Activated T-cell treated with anti-CD3 and anti-CD28 coated beads for 48 hours (primary cell): ENCODE measurements at places on chromosomes 5 and 9.
A peak's percentile ranks its signal among the peaks of the same experiment; 100 is the strongest.

GRCh38 chr9:135886147-135886981 is 21.0 kb downstream of the CAMSAP1 start:
- no peak for DNase-seq

GRCh38 chr5:39257554-39257953 is 38.2 kb upstream of the FYB1 start:
- DNase-seq = no peak

- no peak for DNase-seq
Measured at GRCh38 chr9:34459941-34460340, 1.3 kb downstream of the DNAI1 start.

- DNase-seq = no peak
Measured at GRCh38 chr9:20394969-20395368, 227.3 kb downstream of the MLLT3 start.

- DNase-seq = no peak
Measured at GRCh38 chr9:15572200-15572770, 19.4 kb downstream of the CCDC171 start.

- DNase-seq = no peak
Measured at GRCh38 chr9:97502984-97503861, 1.8 kb downstream of the TMOD1 start.

GRCh38 chr5:72101828-72102227 is 5.4 kb upstream of the MAP1B start:
- no peak for DNase-seq

GRCh38 chr5:81171769-81172168 is 61.4 kb upstream of the CKMT2 start:
- DNase-seq = no peak

- DNase-seq = no peak
Measured at GRCh38 chr9:27929841-27930240, 356.6 kb upstream of the C9orf72 start.

- no peak for DNase-seq
Measured at GRCh38 chr9:6968271-6968670, 210.5 kb downstream of the KDM4C start.

- no peak for DNase-seq
Measured at GRCh38 chr5:90865180-90865579, 306.6 kb downstream of the ADGRV1 start.

- no peak for DNase-seq
Measured at GRCh38 chr5:52893105-52893504, 96.0 kb upstream of the ITGA2 start.

- DNase-seq = no peak
Measured at GRCh38 chr9:119789987-119790386, 420.8 kb upstream of the BRINP1 start.

DNA sequence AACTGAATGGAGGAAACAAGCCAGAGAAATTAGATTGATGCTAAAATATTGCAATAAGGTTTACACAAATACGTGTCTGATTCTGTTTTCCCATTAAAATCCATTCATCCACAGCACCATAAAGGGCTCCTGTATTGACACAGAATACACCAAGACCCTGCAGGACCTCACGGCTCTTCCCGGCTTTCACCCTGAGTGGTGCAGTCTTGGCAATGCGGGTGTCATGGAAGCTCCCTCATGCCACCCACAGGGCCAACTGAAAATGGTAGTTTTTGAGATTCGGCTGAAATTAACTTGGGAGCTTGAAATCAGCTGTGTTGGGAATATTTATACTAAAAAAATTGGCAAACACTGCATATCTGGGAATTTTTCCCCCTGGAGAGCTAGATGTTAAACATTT is 17.3 kb upstream of the EXOC3 start:
- no peak for DNase-seq

DNA sequence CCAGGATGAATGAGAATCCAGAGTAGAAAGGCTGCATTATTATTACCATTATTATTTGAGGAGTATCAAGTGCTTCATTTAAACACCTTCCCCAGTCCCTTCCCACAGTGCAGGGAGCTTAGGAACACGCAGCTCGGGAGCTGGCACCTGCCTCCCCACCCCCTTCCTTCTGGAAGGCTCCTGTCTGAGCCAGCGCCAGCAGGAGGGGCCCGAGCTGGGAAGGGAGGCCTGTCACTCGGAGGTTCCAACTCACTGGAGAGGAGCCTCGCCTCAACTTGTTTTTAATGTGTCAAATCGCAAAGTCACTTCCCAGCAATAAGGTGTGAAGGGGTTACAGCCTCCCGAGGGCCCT is 156.4 kb upstream of the IRX4 start:
- DNase-seq = no peak

GRCh38 chr5:136525597-136525996 is 160.3 kb upstream of the TRPC7 start:
- no peak for DNase-seq

DNA sequence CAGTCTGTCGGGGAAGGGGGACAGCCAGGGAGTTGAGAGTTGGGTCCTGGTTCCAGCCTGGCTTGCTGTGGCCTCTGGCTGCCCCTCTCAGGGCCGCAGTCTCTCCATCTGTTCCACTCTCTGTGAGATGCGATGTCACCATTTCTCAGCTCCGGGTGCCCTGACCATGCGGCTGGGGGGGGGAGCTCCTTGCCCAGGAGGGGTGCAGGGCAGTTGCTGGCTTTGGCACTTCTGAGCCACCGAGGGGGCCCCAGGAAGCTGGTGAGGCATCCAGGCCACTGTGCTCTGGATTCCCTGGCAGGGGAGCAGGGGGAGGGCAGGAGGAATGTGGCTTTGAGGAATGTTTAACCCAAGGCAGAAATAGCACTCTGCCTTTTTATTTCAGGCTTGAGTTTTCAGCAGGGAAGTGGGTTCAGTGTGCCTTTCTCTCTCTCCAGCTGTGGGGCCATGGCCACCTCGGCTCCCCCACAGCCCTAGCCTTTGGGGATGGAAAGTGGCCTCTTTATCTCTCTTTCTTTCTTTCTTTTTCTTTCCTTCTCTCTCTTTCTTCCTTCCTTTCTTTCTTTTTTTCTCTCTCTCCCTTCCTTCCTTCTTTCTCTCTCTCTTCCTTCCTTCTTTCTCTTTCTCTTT is 11.0 kb downstream of the NCS1 start:
- no peak for DNase-seq

- DNase-seq = no peak
Measured at GRCh38 chr5:52983731-52984636, 5.2 kb upstream of the ITGA2 start.

- DNase-seq = no peak
Measured at GRCh38 chr5:88799938-88800535, 82.9 kb downstream of the MEF2C start.

DNA sequence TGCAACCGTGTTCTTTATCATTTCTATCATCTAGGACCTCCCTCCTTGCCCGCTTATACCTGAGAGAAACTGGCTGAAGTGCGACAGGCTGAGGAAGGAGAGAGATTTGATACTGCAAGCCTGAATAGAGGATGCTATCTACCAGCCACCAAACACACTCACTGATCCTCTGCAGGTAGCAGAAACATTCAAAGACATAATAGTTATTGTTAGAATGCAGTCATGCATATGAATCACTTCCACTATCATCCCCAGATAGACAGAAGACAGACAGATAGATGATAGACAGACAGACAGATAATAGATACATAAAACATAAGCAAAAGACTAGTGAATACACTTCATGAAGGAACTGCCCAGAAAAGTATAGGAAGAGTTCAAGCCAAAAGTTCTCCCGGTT is 32.9 kb downstream of the FAM81B start:
- DNase-seq = no peak

GRCh38 chr9:112820881-112821280 is 69.8 kb downstream of the SLC46A2 start:
- DNase-seq = no peak

DNA sequence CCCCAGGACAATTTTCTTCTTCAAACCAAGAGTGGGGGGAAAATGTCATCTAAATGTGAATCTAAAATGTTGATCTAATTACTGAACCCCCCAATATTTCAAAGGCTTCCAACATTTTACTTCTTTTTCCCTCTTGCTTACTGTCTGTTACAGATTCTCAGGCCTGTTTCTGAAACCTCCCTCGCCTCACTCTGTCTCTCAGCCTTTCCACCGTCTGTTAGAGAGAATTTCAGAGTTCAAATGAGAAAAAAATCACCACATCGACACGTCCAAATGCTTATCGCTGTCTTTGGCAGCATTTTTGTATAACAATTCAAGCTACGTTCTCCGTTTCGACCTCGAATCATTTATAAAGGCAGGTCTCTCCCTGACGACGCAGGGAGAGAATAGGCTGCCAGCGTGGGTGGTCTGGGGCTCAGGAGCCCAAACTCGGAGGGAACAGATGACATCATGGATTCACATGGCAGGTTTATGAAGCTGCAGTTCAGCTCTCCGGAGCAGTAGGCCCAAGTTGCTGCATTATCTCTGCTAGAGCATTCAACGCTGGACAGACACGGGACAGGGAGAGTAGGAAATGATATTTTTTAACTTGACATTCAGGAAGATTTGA is 139.8 kb downstream of the GAS1 start:
- no peak for DNase-seq

- no peak for DNase-seq
Measured at GRCh38 chr5:155919126-155919525, 407.8 kb upstream of the SGCD start.

GRCh38 chr5:149221326-149221725 is 50.3 kb upstream of the AFAP1L1 start:
- no peak for DNase-seq

- DNase-seq = no peak
Measured at GRCh38 chr9:126549246-126550006, 64.3 kb upstream of the LMX1B start.

GRCh38 chr5:140298183-140298601 is 4.7 kb downstream of the PFDN1 start:
- DNase-seq = no peak

DNA sequence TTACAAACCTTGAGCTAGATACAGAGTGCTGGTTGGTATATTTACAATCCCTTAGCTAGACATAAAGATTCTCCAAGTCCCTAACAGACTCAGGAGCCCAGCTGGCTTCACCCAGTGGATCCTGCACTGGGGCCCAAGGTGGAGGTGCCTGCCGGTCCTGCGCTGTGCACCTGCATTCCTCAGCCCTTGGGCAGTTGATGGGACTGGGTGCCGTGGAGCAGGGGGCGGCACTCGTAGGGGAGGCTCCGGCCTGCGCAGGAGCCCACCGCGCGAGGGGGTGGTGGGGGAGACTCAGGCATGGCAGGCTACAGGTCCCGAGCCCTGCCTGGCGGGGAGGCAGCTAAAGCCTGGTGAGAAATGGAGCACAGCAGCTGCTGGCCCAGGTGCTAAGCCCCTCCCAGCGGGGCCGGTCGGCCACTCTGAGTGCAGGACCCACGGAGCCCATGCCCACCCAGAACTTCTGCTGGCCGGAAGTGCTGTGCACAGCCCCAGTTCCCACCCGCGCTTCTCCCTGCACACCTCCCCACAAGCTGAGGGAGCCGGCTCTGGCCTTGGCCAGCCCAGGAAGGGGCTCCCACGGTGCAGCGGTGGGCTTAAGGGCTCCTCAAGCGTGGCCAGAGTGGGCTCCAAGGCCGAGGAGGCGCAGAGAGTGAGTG is 1464.7 kb downstream of the EFNA5 start:
- no peak for DNase-seq

GRCh38 chr9:33082128-33082527 is 5.7 kb upstream of the SMU1 start:
- DNase-seq = no peak

DNA sequence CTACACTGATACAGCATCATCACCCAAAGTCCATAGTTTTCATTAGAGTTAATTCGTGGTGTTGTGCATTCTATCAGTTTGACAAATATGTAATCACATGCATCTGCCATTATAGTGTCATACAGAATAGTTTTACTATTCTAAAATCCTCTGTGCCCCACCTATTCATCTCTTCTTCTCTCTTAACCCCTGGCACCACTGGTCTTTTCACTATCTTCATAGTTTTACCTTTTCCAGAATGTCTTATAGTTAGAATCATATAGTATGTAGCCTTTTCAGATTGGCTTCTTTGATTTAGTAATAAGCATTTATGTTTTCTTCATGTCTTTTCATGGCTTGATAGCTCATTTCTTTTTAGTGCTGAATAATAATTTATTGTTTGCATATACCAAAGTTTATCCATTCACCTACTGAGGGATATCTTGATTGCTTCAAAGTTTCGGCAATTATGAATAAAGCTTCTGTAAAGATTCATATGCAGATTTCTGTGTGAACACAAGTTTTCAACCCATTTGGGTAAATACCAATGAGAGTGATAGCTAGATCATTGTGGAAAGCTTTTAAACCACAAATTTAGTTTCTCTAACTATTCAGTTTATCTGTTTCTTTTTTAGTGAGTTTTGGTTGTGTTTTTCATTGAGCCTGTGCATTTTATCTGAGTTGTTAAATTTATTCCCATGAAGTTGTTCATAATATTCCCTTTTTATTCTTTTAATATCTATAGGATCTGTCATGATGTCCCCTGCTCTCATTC is 84.9 kb downstream of the RALGPS1 start:
- DNase-seq = no peak

- DNase-seq = no peak
Measured at GRCh38 chr5:66161356-66161755, 17.3 kb downstream of the SREK1 start.

GRCh38 chr9:110065532-110065931 is 142.4 kb downstream of the C9orf152 start:
- no peak for DNase-seq

- no peak for DNase-seq
Measured at GRCh38 chr5:126067404-126067803, 355.8 kb upstream of the GRAMD2B start.

- DNase-seq = peak; percentile 18
Measured at GRCh38 chr9:134136118-134136995, 475 bp downstream of the WDR5 start.

- no peak for DNase-seq
Measured at GRCh38 chr9:98254228-98255060, 1.0 kb downstream of the TBC1D2 start.

DNA sequence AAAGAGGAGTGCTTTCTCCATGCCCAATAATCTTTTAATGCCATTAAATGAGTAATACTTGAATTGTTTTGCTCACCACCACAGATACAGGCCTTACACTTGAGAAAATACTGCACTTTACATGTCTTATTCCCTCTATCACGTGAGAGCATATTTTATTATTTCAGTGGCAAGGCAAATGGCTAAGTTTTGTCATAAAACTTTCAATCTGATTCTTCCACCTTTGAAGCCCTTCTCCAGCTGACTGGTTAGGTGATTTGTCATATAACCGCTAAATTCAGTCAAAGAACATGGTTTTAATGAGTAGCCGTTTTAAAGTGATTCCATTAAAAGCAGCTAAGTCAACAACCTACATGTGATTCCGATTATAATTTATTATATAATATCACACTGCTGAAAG is 43.8 kb downstream of the FAT2 start:
- no peak for DNase-seq

GRCh38 chr5:40052808-40053207 is 626.9 kb upstream of the PTGER4 start:
- DNase-seq = no peak

GRCh38 chr5:142246258-142246657 is 78.6 kb downstream of the SPRY4 start:
- DNase-seq = no peak

GRCh38 chr5:132467287-132467984 is 23.1 kb downstream of the IRF1 start:
- DNase-seq = no peak

- DNase-seq = no peak
Measured at GRCh38 chr5:102663749-102664530, 91.2 kb upstream of the PAM start.

- DNase-seq = no peak
Measured at GRCh38 chr5:39132792-39133191, 58.6 kb upstream of the RICTOR start.
